MG63 (cell line): ENCODE measurements at places on chromosomes 2 and 18.

GRCh38 chr2:137208431-137208891, 443.1 kb downstream of the THSD7B start:
- DNase-seq, result peak; percentile 12

GRCh38 chr2:15984368-15985255, 44.3 kb downstream of the MYCN start:
- DNase-seq, result no peak

DNA sequence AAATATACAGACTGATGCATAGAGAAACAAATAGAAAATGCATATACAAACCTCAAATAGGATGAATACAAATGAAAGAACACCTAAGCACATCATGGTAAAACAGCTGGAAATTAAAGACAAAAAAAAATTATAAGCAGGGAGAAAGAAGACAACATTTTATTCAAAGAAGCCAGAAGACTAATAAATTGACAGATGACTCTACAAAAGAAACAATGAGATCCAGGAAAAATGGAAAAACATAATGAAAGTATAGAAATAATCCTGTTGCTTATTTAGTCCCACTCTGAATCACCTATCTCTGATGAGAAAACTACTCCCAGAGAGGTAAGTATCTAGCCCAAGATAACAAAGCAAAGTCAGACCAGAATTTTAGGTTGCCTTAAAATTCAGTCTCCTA, 143.4 kb downstream of the RBM43 start:
- no peak for DNase-seq

- DNase-seq, result no peak
Observed at GRCh38 chr2:122706757-122707223, 951.3 kb downstream of the TSN start.

DNA sequence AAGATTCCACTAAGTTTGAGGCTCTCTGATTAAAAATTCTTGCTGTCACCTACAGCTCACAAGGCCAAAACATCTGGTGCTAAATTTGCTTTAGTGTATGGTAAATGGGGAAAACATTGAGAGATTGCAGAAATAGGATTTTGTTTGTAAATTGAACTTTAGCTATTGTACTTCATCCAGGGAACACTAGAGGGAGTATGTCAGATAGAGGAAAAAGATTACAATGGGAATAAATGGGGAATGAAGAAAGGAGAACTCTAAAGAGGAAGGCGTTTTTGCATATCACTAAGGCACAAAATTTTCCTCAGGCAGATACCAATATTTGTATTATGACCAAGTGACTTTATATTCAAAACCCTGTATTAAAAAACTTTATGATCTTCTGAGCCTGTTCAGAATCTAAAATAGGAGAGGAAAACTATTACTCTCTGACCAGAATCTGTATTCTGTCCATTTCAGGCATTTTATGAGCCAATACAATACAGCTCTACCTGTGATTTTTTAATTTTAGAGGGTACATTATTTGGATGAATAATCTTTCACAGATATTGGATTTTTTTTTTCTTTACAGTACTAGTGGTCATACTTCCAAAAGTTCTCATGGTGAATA, 52.3 kb upstream of the ITGB6 start:
- DNase-seq, result no peak

GRCh38 chr2:125070726-125071505, 1045.8 kb downstream of the CNTNAP5 start:
- DNase-seq, result no peak

DNA sequence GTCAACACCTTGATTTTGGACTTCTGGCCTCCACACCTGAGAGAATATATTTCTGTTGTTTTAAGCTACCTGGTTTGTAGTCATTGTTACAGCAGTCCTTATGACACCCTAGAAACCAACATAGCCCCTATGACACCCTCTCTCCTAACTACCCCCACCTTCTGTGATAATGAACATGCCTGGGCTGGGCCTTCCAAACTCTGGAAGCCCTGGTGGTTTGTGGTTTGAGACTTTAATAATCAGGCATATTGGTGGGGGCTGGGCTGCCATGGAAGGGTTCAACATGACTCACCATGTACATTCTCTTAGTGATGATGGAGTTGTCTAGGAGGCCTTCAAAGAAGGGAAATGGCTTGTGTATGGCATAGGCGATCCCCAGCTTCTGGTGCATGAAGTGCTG, 3.3 kb downstream of the SP110 start:
- DNase-seq, result no peak
